ENCODE measurements at places on chromosomes 2 and 18. TPM values are rescaled to one million over a fixed set of nuclear protein-coding genes. Genes with fewer than 3 reads are reported as not detected.

GRCh38 chr18:32770054-32770665, 2.7 kb downstream of the KLHL14 start:
- H3K27ac ChIP-seq: no peak overlapping the region
- H3K36me3 ChIP-seq: no peaks in the 10 kb centered on the region
- no peaks in the 10 kb centered on the region for H3K4me1 ChIP-seq

- H3K4me1 ChIP-seq: no peaks in the 10 kb centered on the region
- H3K4me3 ChIP-seq: no peak overlapping the region
- no peak for DNase-seq
- no peaks in the 10 kb centered on the region for H3K27me3 ChIP-seq
Observed at GRCh38 chr2:173286153-173286809, 68.4 kb upstream of the CDCA7 start.

- no peak for DNase-seq
- H3K27ac ChIP-seq: no peak overlapping the region
- H3K4me1 ChIP-seq: no peaks in the 10 kb centered on the region
- no peak overlapping the region for H3K4me3 ChIP-seq
- H3K27me3 ChIP-seq: no peaks in the 10 kb centered on the region
Observed at GRCh38 chr18:24757134-24757533, 296.7 kb downstream of the HRH4 start.

DNA sequence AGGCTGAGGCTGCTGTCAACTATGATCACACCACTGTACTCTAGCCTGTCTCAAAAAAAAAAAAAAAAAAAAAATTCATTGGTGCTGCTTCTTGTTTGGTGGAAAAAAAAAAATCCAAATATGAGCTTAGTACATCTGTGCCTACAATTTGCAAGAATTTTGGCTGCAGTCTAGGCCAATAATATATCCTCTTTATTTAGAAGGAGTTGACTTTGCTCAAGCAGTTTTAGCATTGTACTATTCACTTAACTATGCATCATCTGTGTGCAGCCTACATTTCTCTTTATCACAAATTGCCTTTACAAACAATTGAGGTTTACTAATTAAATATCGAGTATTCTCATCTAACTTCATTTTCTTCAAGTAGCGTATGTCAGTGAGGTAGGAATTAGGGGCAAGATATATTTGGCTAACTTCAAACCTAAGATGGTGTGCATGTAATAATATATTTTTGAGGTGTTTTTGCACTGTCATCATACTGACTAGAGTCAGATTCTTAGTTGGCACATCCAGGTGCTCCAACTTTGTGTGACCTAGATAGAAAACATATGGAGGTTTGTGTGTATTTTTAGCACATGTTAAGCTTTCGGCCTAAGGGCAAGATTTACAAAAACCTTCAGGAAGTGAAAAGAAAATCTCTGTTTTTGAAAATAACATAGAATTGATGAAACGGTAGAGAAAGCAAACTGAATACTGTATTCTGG, 51.8 kb downstream of the PMS1 start:
- no peaks in the 10 kb centered on the region for H3K27me3 ChIP-seq
- no peak for DNase-seq
- H3K36me3 ChIP-seq: no peaks in the 10 kb centered on the region
- no peak overlapping the region for H3K27ac ChIP-seq
- no peaks in the 10 kb centered on the region for H3K4me1 ChIP-seq

GRCh38 chr18:37389041-37389440, 176.6 kb downstream of the CELF4 start:
- no peaks in the 10 kb centered on the region for H3K36me3 ChIP-seq
- DNase-seq: no peak
- no peaks in the 10 kb centered on the region for H3K27me3 ChIP-seq
- H3K4me3 ChIP-seq: no peak overlapping the region

DNA sequence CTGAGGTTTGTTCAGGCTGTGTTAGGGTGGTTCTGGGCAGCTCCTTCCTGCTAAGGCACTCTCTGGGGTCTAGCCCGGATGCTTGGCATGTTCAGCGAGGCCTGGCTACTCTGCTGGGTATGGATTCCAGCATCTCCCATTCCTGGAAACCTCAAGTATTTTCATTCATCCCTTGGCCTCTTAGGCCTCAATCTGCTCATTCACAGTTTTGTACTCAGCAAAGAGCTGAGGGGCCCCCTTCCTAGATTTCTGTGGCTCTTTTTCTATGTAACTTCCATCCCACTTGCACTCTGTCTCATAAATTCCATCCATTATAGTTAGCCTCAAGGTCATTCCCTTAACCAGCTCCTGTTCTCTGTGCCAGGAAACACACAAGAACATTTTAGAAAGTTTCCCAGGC, 798.8 kb upstream of the HS6ST1 start:
- DNase-seq: no peak
- no peak overlapping the region for H3K27ac ChIP-seq
- H3K4me1 ChIP-seq: no peaks in the 10 kb centered on the region

- H3K27ac ChIP-seq: no peak overlapping the region
- no peaks in the 10 kb centered on the region for H3K36me3 ChIP-seq
- H3K27me3 ChIP-seq: peaks cover 3% of the 10 kb centered on the region
- DNase-seq: no peak
Observed at GRCh38 chr2:239870863-239871262, 154.3 kb downstream of the NDUFA10 start.

Gene GPR39
- total RNA-seq: 3.6 TPM

Gene POMC
- total RNA-seq: 2.6 TPM

Gene SMARCAL1
- 32.2 TPM for total RNA-seq
